ENCODE measurements at places on chromosomes 11 and 22.

DNA sequence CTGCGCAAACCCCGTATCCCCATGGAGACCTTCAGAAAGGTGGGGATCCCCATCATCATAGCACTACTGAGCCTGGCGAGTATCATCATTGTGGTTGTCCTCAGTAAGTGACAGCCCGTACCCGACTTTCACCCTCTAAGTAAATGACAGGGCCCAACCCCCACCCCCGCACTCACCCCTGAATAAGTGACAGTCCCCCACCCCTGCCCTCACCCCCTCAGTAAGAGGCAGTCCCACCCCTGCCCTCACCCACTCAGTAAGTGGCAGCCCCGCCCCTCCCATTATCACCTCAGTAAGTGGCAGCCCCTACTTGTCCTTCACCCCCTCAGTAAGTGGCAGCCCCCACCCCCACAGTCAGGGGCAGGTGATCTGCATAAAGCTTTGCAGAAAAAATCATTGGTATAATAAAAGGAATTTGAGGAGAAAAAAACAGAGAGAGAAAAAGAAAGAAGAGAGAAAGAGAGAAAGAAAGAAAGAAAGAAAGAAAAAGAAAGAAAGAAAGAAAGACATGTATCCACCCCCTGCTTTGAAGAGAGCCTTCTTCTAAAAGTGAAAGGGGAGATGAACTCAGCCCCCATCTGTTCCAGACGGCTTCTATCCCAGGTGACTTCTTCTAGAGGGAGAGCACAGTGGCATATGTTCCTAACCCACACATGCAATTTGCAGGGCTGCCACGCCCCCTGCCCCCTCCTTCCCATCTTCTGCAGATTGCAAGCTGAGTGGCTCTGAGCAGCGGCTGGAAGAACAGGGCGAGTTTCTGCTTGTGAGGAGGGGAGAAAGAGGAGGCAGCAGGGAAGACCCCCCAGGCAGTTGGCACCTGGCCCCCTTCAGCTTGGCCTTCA is 12.5 kb upstream of the SMIM35 start:
- DNase-seq: no peak

GRCh38 chr11:9717040-9717357 is 53.1 kb downstream of the SWAP70 start:
- peak; percentile 12 for DNase-seq

DNA sequence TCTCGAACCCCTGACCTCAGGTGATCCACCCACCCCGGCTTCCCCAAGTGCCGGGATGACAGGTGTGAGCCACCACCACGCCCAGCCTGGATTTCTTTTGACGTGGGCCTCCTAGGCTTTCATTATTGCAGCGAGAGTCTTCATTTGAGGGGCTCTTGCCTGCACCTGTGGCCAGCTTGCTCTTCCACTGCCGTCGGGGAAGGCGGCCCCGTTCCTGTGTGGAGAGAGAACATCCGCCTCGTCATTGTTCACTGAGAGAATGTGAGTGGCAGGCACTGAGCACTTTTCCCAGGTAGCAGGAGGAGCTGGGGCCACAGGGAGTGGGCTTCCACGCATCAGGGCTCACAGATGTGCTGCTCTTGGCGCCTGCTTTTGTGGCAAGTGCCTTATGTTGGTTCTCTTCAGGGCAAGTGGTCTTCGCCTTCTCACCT is 365.0 kb downstream of the TBC1D22A start:
- no peak for DNase-seq

- no peak for DNase-seq
Measured at GRCh38 chr11:11083441-11083840, 225.6 kb upstream of the ZBED5 start.

GRCh38 chr11:40119661-40120060 is 1339.8 kb downstream of the LRRC4C start:
- no peak for DNase-seq

DNA sequence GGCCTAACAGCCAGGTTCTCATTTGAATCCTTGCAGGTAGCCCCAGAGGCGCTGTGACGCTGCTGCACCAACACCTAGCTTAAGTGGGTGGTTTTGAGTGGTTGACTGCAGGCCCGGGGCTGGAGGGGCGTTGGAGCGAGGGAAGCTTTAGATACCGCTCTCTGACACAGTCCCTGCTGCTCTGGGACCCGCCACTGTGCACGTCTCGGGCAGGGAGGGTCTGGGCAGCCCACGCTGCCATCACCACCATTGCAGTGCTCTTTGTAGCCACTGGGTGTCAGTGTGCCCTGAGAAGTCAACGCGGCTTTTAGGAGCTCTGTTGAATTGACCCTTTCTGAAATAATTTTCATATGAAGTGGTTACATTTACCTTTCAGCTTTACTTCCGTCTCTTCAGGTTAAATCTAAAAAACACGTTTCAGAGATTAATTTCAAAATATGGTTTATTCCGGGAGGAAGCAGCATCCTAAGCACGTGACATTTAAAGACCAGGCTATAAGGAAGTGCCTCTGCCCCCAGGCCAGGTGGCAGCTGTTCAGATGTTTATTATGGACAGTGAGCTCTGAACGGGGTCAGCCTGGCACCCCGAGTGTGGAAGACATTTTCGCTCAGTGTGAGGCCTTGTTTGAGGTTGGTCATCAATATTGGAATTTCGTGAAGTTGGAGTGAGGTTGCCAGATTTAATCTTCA is 30.9 kb upstream of the PARVB start:
- peak; percentile 64 for DNase-seq

- DNase-seq: no peak
Measured at GRCh38 chr11:429391-429790, 12.4 kb downstream of the ANO9 start.

- no peak for DNase-seq
Measured at GRCh38 chr22:35537232-35537631, 3.4 kb upstream of the RASD2 start.

DNA sequence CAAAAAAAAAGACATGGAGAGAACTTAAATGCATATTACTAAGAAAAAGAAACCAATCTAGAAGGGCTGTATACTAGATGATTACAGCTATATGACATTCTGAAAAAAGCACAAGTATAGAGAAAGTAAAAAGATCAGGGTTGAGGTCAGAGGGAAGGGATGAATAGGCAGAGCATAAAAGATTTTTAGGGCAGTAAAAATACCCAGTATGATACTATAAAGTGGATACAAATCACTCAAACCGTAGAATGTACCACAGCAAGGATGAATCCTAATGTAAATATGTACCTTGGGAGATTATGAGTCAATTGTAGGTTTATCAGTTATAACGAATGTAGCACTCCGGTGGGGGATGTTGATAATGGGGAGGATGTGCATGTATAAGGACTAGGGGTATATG is 29.4 kb upstream of the SMCO4 start:
- DNase-seq: no peak

DNA sequence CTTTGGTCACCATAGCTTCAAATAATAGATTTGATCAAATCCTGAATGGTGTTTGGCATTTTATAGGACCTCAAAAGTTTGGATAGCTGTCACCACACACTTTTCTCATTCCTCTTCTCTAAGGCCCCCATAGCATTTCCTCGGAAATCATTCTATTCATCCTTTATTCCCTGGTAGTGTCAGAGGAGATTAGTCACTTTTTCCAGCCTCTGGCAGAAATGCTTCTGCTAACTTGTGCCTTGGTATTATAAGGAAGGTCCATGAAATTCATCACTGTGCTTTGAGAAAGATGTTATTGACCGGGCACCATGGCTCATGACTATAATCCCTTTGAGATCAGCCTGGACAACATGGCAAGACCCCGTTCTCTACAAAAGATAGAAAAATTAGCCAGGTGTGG is 19.7 kb upstream of the NUP160 start:
- DNase-seq: no peak

- DNase-seq: no peak
Measured at GRCh38 chr22:28438183-28438768, 241.4 kb downstream of the TTC28 start.

DNA sequence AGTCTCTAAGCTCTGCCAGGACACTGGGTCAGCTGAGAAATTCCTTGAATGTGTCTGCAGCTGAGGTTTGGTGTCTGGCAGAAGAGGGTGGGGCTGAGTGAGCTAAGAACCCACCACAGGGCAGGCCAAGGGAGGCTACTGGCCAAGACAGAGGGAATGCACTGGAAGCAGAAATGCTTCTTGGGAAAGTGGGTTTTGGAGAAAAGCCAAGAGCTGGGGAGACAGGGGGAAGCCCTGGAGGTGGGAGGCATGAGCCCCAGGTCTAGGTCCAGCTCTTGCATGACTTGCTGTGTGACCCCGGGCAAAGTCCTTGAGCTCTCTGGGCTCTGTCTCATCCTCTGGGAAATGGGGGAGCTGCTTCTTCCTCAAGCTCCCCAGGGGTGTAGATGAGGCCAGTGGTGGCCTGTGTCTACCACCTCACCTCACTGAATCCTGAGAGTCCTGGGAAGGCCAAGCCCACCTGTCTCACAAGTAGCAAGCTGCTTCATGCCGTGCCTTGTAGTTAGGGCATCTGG is 2.3 kb downstream of the MMP11 start:
- DNase-seq: no peak

DNA sequence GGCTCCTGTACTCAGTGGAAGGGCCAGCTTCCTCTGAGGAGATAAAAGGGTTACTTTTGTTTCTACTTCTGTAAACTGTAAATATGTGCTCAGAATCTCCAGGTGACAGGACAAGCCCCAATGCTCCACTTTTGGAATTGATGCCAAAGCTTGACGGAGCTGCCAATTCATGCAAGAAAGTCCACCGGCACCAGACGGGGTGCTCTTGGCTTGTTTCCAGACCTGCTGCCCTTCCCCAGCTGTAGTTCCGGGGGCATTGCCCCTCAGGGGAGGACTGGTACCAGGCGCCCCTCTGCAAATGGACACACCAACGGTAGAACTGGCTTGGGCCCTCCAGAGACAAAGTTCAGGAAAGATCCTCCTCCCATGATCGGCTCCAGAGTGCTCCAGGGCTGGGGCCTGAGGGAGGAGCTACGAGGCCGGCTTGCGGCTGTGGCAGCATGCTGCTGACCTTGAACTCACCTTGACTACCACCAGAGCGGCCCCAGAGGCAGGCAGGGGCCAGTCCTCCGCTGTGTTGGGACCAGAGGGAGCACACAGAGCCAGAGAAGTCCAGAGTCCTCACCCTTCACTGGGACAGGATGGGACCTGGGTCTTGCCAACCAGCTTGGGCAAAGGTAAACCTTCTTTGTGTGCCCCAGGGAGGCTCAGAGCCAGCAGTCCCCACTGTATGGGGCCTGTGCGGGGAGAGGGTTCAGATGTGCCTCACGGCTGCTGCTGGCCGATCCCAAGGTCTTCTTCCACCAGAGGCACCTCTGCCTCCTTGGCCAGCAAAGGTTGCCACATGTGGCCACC is 17.8 kb upstream of the OAF start:
- no peak for DNase-seq

DNA sequence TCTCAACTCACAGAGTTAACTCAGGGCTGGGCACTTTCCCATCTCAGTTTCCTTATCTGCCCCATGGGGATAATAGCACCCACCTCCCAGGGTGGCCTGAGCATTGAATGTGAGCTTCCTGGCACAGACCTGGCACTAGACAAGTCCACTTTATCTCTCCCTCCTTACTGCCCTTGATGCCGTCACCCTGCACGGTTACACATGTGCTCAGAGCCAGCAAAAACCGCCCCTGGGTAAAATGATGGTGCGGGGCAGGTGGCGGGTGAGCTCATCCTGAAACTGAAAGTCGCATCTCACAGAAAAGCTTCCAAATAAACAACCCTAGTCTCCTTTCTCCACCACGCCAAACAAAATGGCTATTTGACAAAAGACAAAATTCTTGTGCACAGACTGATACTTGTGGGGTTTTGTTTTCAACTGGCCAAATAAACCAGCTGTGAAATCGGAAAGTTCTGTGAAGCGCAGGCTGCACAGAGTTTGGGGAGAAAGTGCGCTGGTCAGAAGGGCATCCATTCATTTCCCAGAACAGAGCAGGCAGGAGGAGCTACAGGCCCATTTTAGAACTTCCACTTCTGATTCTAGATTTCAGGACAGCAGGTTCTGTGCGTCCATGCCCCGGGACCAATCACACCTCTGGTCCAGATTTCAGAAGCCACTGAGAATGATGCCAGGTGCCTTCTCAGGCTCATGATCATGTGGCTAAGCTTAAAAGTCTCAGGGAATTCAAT is 138.1 kb downstream of the SHANK2 start:
- DNase-seq: no peak

GRCh38 chr11:35011944-35012343 is 95.5 kb downstream of the PDHX start:
- no peak for DNase-seq

GRCh38 chr11:11973866-11974265 is 34.6 kb downstream of the DKK3 start:
- no peak for DNase-seq

DNA sequence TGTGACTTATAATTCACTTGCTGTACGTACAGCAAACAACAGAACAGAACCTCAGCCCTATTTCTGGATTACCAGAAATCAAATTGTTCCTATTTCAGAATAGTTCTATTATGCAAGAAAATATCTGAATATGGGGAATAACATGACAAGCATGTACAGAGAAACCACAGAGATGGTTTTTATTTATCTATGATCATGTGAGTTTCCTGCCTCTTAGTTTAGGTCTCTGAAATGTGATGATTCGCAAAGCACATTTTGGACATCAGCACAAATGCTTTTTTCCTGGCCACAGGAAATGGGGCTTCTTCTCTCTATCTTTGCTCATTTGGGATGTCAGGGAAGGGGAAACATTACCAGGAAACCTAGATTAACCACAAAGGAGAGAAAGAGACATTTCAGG is 266.7 kb upstream of the CTSC start:
- no peak for DNase-seq

GRCh38 chr11:115911613-115912346 is 407.6 kb upstream of the CADM1 start:
- no peak for DNase-seq

- no peak for DNase-seq
Measured at GRCh38 chr11:43367382-43368178, 8.9 kb downstream of the TTC17 start.

DNA sequence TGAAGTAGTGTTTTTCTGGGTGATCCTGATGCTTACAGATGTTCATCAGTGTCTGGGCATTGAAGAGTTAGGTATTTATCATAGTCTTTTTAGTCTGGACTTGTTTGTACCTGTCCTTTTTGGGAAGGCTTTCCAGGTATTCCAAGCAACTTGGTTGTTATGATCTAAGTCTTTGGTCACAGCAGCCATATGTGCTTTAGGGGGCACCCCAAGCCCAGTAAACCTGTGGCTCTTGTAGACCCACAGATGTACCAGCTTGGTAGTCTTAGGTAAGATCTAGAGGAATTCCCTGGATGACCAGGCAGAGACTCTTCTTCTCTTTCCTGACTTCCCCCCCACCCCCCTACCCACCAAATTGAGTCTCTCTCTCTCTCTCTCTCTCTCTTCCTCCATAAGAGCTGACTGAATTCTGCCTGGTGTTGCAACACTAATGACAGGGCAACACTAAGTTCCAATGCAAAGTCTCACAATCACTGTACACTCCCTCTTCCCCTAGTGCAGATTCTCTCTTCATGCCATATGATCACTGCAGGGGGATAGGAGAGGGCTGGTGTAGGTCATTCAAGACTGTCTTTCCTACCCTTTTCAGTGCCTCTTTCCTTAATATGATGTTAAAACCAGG is 24.5 kb upstream of the MMP8 start:
- no peak for DNase-seq

DNA sequence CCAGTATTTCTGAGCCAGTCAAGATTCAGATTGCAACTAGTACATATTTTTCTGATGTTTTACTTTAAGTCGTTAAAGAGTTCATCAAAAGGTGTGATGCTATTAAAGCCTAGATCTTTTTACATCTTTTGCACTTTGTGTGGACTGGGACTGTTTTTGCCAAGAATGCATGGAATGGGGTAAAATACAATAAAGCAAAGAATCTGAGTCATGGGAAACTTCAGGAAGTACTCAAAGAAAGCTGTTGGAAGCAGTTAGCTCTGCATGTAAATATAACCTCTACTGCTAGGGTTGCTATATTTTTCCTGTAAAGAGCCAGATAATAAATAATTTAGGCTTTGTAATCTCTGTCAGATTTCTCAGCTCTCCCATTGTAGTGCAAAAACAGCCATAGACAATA is 20.9 kb downstream of the ATXN10 start:
- no peak for DNase-seq
